ENCODE measurements at places on chromosomes 3 and 15. TPM values are rescaled to one million over a fixed set of nuclear protein-coding genes. Genes with fewer than 3 reads are reported as not detected.

DNA sequence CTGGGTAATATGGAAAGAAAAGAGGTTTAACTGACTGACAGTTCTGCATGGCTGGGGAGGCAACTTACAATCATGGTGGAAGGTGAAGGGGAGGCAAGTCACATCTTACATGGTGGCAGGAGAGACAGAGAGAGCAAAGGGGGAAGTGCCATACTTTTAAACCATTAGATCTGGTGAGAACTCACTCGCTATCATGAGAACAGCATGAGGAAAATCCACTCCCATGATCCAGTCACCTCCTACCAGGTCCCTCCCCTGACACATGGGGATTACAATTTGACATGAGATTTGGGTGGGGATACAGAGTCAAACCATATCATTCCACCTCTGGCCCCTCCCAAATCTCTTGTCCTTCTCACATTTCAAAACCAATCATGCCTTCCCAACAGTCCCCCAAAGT, 16.0 kb upstream of the ACOX2 start:
- H3K27ac ChIP-seq: no peak overlapping the region
- no peaks in the 10 kb centered on the region for H3K36me3 ChIP-seq
- no peak for DNase-seq
- no peaks in the 10 kb centered on the region for H3K4me1 ChIP-seq
- no peaks in the 10 kb centered on the region for H3K27me3 ChIP-seq

- no peaks in the 10 kb centered on the region for H3K36me3 ChIP-seq
- no peaks in the 10 kb centered on the region for H3K27me3 ChIP-seq
- H3K4me1 ChIP-seq: no peaks in the 10 kb centered on the region
Observed at GRCh38 chr3:10373686-10374261, 52.9 kb upstream of the SEC13 start.

DNA sequence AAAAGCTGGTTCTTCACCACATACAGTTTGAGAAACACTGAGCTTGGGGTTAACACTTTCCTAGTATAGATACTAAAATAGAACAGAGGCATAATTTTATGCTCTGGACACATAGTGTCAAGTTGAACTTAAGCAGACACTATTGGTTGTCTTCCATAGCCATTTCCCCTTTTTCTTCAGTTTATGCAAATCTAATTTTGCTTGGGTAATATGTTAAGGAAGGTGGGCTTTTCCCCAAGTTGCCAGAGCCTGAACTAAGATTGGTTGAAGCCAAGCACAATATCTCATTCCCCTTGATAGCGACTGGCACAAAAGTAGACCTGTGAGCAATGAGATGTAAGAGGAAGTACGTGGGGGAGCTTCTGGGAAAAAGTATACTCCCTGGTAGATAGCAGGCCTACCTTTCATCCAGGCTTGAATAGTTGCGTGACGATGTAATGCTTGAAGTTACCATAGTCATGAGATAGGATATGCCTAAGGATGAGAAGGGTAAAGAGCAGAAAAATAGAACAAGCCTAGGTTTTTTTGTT, 4.5 kb upstream of the POPDC2 start:
- DNase-seq: no peak
- H3K27me3 ChIP-seq: no peaks in the 10 kb centered on the region
- no peak overlapping the region for H3K27ac ChIP-seq
- H3K4me1 ChIP-seq: no peaks in the 10 kb centered on the region
- H3K36me3 ChIP-seq: peaks cover 4% of the 10 kb centered on the region

DNA sequence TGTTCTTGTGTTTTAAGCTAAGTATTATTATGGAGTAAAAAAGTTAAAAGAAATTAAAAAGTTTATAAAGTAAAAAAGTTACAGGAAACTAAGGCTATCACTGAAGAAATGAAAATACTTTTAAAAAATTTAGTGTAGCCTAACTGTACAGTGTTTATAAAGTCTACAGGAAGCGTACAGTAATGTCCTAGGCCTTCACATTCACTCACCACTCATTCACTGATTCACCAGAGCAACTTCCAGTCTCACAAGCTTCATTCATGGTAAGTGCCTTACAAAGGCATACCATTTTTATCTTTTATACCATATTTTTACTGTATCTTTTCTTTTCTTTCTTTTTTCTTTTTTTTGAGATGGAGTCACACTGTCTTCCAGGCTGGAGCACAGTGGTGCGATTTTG, 40.7 kb upstream of the SCN5A start:
- no peaks in the 10 kb centered on the region for H3K27me3 ChIP-seq
- no peaks in the 10 kb centered on the region for H3K4me1 ChIP-seq
- DNase-seq: no peak
- H3K36me3 ChIP-seq: no peaks in the 10 kb centered on the region

DNA sequence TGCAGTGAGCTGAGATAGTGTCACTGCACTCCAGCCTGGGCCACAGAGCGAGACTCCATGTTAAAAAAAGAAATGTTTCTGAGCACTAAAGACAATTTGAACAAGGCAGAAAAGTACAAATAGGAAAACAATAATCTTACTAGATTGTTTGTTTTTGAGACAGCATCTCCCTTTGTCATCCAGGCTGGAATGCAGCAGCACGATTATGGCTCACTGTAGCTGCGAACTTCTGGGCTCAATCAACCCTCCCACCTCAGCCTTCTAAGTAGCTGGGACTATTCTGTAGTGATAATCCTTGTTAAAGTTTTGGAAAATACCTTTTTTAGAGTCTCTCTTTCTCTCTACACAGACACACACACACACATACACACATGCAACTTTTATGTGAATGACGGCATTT, 107.1 kb downstream of the LPP start:
- DNase-seq: no peak
- no peaks in the 10 kb centered on the region for H3K4me1 ChIP-seq
- H3K4me3 ChIP-seq: no peak overlapping the region
- H3K27me3 ChIP-seq: no peaks in the 10 kb centered on the region

- no peak overlapping the region for H3K27ac ChIP-seq
- no peak overlapping the region for H3K4me3 ChIP-seq
- no peaks in the 10 kb centered on the region for H3K36me3 ChIP-seq
- peaks cover 17% of the 10 kb centered on the region for H3K4me1 ChIP-seq
- no peaks in the 10 kb centered on the region for H3K27me3 ChIP-seq
Observed at GRCh38 chr3:187946163-187946691, 201.0 kb upstream of the BCL6 start.

DNA sequence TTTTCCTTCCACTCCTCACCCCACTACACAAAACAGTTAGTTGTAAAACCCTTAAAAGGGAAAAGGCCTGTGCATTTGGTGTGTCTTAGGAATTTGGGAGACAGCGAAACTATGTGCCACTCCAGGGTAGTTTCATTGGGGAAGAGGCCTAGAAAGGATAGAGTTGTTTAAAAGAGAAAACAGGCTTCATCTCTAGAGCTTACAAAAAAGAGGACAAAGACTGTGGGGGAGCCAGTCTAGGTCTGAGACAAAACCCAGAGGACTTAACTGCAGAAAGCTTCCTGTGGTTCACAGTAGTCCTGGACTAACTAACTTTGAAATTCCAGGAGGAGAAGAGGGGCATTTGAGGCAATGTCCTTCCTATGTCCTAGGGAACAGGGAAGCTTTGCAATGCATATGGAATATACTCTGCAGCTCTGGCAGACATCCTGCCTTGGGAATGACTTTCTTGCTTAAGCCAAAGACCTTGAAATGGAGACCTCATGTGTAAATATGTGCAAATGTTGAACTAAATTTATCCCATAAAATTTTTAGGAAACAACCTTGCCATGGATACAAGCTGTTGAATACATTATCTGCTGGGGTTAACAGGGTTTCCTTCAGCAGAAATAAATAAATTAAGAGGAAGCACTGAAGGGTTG, 159.4 kb downstream of the LSAMP start:
- no peak for DNase-seq
- no peaks in the 10 kb centered on the region for H3K27me3 ChIP-seq

DNA sequence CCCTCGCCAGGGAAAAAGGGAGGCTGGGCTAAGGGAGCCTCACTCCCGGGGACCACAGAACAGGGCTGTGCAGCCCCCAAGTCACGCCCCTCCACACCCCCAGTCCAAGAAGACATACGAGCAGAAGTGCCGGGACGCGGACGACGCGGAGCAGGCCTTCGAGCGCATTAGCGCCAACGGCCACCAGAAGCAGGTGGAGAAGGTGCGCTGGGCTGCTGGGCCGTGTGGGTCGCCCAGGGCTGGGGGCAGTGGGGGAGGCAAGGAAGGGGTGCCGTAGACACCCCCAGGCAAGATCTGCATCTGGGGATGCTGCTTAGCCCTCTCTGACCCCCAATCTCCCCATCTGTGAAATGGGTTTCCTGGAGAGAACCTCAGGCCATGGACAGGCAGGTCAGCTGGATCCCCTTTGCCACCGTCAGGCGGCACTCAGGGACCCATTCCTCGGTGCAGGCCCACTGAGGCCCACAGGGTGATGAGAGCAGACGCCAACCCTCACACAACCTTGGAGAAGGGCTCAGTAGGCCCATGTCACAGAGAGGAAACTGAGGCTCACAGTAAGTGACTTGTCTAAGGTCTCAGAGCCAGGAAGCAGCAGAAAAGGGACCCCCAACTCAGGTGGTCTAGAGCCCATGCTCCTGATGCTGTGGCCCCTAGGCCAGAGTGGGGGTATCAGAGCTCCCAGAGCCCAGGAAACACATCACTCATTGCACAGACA, 33.7 kb downstream of the PSTPIP1 start:
- no peak overlapping the region for H3K4me3 ChIP-seq
- H3K27me3 ChIP-seq: no peaks in the 10 kb centered on the region
- peak; percentile 0 for DNase-seq
- no peak overlapping the region for H3K27ac ChIP-seq
- peaks cover 31% of the 10 kb centered on the region for H3K36me3 ChIP-seq

DNA sequence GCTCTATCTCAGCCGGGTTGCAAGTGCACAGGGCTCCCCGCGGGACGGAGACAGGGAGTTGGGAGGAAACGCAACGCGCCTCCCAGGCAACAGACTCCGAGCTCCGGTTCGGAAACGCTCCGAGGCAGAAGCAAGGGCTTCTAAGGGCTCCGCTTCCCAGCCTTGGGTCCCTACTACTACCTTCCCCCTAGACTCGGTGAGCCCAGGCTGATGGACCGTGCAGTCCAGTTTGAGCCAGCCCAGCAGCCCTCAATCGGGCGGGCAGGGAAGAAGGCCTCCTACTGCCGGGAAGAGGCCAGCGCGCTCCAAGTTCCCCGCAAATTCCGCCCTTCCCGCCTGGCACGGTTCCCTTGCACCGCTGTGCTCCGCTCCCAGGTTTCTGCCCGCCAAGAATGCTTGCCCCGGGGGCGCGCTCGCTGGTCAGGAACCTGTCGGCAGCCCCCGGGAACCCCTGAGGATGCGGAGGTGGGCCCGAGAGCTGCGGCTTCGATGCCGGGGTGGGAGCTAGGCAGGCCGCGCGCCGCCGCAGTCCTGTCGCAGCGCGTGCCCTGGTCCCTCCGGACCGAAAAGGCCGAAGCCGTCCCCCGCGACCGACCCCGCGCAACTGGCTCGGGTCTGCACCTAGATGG, 728 bp downstream of the TRANK1 start:
- no peaks in the 10 kb centered on the region for H3K27me3 ChIP-seq
- peaks cover 14% of the 10 kb centered on the region for H3K4me1 ChIP-seq
- peak; percentile 7 for DNase-seq
- peak overlapping the region; percentile 65 for H3K27ac ChIP-seq

DNA sequence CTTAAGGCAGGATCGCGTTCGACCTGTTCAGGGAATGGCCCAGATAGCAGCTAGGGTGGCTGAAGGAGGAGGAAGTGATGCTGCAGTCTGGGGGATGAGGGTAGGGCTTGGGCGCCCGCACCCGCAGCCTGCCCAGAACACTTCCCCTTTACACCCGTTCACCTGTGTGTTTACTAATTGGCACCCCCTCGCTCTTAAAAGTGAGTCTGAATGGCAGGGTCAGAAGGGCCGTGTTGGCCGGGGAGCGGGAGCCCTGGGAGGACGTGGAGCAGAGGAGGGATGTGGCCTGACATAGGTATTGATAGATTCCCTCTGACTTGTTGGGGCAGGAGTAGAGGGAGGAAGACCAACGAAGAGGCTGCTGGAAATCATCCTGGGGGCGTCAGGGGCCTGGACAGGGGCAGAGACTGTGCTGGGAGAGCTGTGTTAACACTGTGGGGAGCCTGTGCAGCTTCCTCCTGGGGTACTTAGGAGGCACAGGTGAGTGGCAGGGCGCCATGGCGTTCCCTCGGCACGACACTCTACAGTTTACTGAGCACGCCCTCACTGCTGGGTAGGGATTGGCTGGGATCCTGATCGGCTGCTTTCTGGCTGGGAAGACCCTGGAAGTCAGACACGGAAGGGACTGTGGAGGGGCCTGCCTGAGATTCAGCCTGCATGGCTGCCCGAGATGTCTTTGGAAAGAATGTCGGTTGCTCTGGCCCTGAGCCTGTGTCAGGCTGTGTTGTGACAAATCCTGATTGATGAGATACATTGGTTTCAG, 51.7 kb downstream of the SLC6A6 start:
- H3K36me3 ChIP-seq: peaks cover 17% of the 10 kb centered on the region
- no peak for DNase-seq
- H3K4me3 ChIP-seq: no peak overlapping the region
- no peaks in the 10 kb centered on the region for H3K27me3 ChIP-seq
- no peak overlapping the region for H3K27ac ChIP-seq
- no peaks in the 10 kb centered on the region for H3K4me1 ChIP-seq

DNA sequence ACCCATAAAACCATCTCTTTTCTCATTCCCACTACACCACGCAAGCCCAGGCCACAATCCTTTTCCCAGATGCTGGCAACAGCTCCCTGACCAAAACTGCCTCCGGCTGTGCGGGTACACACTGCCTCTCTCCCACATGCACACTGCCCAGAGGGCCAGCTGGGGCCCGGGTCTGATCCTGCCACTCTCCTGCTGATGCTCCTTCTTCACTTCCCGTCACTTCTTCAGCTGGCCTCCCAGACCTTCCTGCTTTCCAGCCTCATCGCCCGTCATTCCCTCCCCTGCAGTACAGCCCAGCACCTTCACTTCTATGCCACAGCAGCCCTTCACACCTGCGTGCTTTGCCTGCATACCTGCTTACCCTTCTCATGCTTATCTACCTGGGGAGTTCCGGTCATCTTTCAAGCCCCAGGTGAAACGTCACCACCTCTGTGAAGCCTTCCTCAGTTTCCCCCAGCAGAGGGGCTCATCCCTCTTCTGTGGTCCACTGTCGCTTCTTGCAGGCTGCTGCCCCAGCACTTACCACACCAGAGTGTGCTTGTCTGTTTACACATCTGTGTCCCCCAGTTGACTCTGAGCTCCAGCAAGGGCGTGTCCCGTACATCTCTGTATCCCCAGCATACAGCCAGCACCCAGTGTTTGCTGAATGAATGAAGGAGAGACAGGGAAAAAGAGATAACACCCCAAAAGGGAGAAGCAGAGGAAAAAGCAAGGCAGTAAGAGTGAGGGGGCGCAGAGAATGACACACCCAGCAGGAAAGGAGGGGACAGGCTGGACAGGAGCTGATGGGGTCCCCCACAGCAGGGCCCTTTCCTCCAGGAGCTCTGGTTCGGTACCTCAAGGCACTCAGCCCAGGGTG, 22.2 kb downstream of the GRAMD2A start:
- no peaks in the 10 kb centered on the region for H3K4me1 ChIP-seq
- H3K4me3 ChIP-seq: no peak overlapping the region

GRCh38 chr3:161266731-161267150, 45.6 kb downstream of the NMD3 start:
- H3K4me3 ChIP-seq: no peak overlapping the region
- DNase-seq: no peak
- no peaks in the 10 kb centered on the region for H3K36me3 ChIP-seq
- no peaks in the 10 kb centered on the region for H3K27me3 ChIP-seq

The LMAN1L gene
- not detected for total RNA-seq

The KBTBD8 gene
- total RNA-seq: 21.9 TPM

The MKRN2OS gene
- total RNA-seq: not detected

The ATP13A5 gene
- total RNA-seq: not detected

The FAM81A gene
- total RNA-seq: 0.97 TPM

The DUOX1 gene
- 0.11 TPM for total RNA-seq

All from CD8-positive, alpha-beta memory T cell (primary cell).